NCI-H1417 treated with DMSO at 0.1 percent for 48 hours (cell line): ENCODE measurements at places on chromosomes 2 and 18.

GRCh38 chr2:129828792-129829191 is 150.7 kb upstream of the RAB6C start:
- DNase-seq = no peak

DNA sequence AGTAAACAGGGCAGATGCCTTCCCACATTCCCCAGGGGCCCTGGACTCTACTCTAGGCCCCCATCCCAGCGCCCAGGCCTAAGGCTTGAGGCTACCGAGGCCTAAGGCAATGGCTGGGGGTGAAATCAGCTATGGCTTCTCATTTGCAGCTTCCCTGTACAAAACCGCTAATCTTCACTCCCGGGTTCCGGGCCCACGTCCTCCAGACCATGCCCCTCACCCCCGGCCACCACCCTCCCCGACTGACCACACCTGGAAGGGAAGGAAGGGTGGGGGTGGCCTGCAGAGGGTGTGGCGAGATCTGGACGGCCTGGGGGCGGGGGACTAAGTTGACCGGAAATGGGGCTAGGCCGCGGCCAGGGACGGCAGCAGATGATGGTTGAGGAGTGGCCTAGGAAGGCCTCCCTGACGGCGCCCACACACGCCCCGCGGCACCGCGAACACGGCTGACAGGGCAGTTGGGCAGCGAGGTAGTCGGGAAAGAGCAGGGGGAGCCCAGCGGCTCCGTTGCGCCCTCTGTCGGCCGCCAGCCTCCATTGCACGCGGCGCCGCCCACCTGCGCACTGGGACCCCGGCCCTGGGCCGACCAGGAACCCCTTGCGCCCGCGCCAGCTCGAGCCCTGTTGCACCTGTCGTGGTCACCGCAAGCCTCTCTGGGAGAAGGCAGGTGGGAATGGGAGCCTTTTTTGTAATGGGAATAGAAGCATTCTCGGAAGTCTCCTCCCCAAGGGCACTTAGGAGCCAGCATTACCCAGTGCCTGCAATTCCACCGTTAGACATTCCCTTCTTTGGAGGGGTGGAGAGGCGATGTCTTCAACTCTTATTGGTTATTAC is 117.1 kb upstream of the STPG4 start:
- DNase-seq = no peak

- DNase-seq = no peak
These were observed 276.1 kb upstream of the SIX2 start for GRCh38 chr2:45285311-45285710.

- DNase-seq = no peak
These were observed 90.3 kb downstream of the SPATS2L start for GRCh38 chr2:200396781-200397242.

DNA sequence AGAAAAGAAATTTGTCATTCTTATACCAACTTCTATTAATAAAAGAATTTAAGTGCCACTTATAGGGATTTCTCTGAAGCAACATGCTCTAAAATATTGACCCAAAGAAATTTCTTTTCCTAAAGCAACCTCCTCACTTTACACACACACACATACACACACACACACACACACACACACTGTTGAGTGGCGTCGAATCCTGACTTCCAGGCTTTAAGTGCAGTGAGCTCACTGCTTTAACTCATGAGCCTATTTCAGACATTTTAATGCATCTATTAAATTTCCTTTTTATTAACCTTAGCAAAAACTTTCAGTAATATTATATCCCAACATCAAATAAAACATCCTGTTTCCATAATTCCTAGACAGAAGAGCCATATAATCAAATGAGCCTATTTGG is 229.1 kb upstream of the ACVR2A start:
- no peak for DNase-seq

- no peak for DNase-seq
These were observed 3.0 kb upstream of the SP9 start for GRCh38 chr2:174331595-174332216.

DNA sequence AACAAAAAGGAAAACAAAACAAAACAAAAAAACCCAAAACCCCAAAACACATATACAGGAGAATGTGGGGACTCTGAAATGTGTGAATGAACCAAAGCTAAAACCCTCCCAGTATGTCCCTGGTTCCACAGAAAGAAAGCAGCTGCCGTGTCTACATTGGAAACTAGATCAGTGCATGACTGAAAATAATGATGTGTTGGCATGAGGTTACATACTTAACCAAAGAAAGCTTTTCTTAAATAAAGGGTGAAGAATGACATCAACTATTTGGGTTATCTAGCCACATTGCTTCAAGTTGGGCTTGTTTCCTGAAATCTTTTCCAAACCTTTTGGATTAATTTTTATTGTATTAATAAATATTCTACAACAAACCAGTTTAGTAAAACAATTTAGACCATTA is 91.9 kb upstream of the FN1 start:
- DNase-seq = no peak

DNA sequence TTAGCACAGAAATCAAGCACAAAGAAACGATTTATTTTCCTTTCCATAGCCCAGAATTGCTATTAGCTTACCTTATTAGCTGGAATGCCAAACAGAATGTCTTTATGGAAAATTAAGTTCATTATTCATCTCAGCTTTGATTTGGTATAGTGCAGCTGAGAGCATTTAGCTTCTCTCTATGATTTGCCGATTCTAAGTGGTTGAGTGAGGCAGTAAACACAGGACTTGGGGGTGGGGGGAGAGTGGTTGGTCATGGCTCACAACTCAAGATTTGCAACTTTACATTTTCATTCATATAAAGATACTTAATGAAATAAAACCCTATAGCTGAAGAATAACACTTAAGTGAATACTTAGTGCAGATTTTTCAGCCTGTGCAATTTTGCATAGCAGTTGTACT is 395.2 kb downstream of the TGIF1 start:
- no peak for DNase-seq

DNA sequence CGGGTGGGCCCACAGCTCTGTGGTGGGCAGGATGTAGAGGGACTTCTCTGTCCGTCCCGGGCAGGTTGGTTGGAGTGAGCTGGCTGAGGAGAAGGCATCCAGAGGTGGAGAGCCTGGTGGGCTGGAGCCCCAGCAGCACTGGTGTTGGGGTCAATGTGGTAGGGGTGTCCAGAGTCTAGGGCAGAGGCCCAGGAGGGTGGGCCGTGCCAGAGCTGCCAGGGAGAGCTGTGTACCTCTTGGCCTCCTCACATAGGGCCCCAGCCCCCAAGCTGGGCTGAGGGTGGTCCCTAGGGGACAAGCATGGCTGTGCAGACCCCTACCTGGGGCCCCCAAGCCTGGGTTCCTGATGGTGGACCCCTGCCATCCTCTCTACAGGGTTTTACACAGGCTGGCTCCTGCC is 16.0 kb downstream of the ANO7 start:
- no peak for DNase-seq

GRCh38 chr2:6826081-6826913 is 39.4 kb downstream of the CMPK2 start:
- DNase-seq = no peak

- DNase-seq = peak; percentile 70
These were observed 46.0 kb downstream of the LRRFIP1 start for GRCh38 chr2:237673130-237674001.

DNA sequence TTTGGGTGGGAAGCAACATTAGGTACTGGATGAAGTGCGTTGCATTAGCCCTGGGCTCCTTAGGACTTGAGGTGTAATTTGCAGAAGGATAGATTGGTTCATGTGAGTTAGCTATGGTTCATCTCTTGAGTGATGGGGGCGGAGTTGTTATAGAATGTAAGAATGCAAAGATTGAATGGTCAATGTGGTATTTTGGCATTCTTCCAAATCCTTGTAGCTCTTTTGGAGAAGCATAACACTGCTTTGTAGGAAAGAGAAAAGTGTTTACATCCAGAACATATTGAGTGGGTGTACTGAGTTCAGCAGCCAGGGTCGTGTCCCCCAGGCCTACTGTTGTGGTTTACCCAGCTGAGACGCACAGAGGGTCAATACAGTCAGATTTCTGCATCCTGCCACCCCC is 173.5 kb downstream of the FMNL2 start:
- DNase-seq = no peak
